ENCODE measurements at places on chromosomes 2 and 18.

- DNase-seq: no peak
These were observed 294.3 kb upstream of the SLC8A1 start for GRCh38 chr2:40746191-40746590.

DNA sequence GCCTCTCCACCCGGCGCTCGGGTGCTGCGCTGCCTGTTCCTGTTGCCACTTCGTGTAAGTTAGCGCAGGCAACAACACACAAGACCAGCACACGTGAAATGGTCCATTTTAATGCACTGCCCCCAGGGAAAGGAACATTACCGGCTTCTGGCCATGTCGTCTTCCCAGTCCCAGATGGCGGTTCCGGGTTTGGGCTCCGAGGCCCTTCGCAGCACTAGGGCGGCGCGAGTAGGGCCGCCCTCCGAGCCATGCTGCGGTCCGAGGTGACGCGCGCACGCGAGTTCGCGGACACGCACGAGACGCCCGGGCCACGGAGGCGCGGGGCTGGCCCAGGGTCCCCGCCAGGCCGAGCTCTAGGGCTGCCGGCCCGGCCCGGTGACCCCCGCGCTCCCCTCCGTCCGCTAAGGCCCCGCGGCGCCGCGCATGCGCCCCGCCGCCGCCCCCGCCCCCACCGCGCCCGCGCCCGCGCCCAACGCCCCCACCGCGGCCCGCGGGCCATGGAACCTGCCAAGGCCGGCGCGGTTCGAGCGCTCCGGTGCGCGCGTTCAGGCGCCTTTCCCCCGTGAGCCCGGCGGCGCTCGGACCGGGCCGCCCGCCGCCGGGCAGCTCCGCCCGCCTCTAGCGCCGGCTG lies 367 bp upstream of the ZNF236 start:
- no peak for DNase-seq

DNA sequence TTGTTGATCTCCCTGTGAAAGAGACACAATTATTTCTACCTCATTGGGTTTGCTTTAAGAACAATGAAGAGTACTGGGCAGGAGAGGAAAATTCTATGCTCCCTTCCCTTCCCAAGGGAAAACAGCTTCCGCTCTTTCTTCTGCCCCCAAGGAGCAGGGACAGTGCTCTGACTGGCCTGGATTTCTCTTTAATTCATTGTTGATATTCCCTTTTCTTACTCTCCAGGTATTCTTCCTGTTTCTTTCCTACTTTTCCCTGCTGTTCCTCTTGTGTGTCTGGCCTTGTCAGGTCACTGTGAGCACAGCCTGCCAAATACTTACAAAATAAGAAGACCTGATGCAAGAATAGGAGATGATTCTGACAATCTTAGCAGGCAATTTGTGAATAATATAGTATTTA lies 49.6 kb upstream of the SPAG16 start:
- DNase-seq: no peak

DNA sequence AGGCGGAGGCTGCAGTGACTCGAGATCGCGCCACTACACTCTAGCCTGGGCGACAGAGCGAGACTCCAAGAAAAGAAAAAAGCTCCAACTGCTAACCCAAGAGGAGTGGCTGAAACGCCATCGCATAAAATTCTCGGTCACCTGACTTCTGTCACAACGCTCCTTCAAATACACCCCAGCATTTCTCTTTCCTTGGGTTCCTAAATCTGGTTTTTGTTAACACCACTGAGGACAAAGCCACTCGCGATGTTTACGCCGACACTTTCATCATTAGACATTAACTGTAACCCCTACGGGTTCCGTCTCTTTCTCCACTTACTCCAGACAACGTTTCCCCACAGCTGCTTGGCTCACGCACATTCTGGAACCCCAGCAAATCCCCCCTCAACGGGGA lies 679 bp downstream of the CLK1 start:
- no peak for DNase-seq

GRCh38 chr2:31057691-31058090 lies 80.5 kb downstream of the GALNT14 start:
- DNase-seq: no peak

GRCh38 chr2:108542071-108542470 lies 7.8 kb downstream of the LIMS1 start:
- DNase-seq: no peak

GRCh38 chr2:62184512-62185230 lies 11.2 kb upstream of the B3GNT2 start:
- DNase-seq: no peak

GRCh38 chr2:34523958-34524514 lies 924.9 kb upstream of the FAM98A start:
- DNase-seq: no peak

- DNase-seq: no peak
These were observed 40.2 kb upstream of the COPS8 start for GRCh38 chr2:237045449-237045848.

GRCh38 chr18:47846431-47846830 lies 84.0 kb downstream of the SMAD2 start:
- no peak for DNase-seq

- DNase-seq: no peak
These were observed 2.5 kb upstream of the MAT2A start for GRCh38 chr2:85536479-85536878.

All from H9 (cell line).